RKO (cell line): ENCODE measurements at places on chromosomes 12 and 14.

DNA sequence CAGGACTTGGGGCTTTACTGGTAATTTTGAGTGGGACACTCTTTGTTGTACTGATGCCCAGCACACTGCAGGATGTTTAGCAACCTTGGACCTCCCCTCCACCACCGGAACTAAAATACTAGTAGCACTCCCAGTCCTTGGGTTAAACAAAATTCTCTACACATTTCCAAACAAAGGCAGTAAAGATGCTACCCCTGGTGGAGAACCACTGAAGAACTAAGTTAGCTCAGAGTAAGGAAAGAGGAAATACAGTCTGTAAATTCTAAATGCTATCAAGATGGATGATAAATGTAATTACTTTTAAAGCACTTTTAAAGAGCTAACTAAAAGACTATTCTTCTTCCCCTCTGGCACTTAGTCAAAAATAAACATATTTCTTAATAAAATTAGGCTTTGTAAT is 64.1 kb downstream of the LRP6 start:
- no peak for DNase-seq

DNA sequence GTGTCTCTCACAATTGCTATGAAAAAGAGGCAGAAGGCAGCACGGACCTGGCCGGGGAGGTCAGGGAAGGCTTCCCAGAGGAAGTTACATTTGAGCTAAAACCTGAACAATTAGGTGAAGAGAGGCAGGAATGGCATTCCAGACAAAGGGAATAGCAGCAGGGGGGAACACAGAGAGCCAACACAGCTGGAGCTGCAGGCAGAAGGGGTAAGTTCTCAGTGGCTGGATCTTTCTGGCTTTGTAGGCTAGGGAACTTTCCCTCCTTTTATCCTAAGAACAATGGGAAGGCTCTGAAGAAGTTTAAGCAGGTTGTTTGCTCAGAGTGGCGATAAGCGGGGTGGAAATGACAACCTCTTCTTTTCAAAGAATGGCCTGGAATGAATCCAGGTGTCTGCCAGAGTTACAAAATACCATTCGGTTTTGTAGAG is 100.0 kb downstream of the PRIMA1 start:
- no peak for DNase-seq

DNA sequence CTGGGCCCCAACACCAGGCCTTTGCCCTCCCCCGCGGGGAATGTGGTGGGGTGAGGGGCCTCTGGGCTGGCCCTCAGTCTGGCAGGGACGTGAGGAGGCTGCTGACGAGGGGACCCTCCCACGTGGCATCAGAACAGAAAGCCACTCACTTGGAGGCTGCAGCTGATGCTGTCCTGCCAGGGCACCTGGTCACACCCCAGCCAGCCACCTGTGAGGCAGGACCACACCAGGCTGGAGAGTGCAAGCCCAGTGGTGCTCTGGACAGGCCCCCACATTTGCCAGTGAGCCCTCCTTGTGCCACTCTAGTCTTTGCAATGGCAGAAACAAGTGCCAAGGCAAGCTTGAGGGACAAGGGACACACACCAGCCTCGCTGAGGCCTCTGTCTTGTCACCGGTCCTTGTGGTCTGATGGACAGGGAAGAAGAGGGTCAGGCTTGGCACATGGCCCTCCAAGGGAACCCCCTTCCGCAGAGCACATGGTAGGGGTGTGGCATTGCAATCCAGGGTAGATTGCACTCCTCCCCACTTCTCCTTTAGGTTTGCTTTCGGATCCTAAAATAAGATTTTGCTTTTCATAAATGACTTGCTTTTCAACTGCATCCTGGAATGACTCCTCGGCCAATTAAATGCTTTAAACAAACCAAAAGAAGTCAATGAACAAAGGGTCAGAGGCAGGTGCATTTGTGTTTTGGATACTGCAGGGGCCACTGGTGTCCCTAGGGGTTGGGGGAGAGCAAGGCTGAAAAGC is 53.7 kb downstream of the CCDC88C start:
- no peak for DNase-seq

DNA sequence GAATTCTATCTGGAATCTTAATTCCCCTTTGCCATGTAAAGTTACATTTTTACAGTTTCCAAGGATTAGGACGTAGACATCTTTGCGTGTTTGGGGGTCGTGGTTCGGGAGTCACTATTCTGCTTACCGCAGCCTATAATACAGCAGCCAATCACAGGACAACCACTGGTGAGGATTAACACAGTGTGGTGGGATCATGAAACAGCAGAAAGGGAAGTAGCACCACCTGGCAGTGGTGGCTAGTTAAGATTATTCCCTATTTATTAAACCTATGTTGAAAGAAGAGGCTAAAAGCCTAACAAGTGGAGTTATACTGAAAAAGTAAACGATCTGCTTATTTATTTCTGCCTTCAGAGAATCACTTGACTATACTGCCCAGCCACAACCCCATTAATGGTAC is 71.7 kb downstream of the IPO8 start:
- no peak for DNase-seq

DNA sequence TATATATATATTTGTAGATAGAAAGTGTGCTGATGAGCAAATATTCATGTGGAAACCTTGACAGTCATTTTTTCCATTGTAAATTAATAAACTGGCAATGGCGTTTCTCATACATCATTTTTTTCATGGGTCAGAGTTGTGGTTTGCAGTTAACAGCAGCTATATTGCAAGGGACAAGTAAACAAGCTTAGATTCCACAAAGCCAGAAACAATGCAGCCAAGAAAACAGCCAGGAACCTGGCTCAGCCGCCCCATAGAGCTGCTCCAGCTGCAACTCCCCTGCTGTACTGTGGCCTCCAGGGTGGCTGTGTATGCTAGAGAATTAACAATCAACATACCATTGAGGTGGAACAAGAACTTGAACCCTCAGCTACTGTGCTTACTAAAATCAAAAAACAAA is 298.2 kb downstream of the TMEM132D start:
- DNase-seq = no peak

DNA sequence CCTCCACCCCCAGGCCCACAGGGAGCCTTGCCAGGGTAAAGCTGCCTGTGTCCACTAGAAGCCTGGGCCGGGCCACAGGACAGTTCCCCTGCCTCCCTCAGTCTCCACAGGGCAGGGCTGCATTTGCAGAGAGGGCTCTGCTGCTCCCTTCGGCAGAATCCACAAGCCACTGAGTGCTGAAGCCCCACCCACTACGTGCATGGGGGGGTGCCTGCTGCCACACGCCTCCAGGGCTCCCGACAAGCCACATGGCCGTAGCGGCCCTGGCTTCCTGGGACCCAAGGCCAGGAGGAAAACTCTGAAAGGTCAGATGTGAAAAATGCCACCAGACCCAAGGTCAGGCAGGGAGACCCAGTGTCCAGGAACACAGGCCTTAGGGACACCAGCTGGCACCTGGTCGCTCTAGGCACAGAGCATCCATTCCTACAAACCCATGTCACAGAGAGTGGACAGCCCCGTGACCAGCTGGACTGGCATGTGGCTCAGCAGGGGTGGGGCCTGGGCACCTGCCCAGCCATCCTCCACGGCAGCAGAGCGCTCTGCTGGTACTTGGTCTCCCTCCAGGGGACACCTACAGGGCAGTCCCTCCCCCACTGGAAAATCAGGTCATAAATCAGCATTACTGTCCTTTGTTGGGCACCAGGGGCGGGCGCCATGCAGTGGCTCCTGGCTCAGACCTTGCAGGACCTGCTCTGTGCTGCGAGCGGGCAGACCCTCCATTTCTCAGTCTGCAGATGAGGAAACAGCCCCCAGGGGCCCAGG is 42.9 kb downstream of the CCDC85C start:
- no peak for DNase-seq

- peak; percentile 72 for DNase-seq
Measured at GRCh38 chr12:122836027-122836921, 1.0 kb downstream of the HIP1R start.

DNA sequence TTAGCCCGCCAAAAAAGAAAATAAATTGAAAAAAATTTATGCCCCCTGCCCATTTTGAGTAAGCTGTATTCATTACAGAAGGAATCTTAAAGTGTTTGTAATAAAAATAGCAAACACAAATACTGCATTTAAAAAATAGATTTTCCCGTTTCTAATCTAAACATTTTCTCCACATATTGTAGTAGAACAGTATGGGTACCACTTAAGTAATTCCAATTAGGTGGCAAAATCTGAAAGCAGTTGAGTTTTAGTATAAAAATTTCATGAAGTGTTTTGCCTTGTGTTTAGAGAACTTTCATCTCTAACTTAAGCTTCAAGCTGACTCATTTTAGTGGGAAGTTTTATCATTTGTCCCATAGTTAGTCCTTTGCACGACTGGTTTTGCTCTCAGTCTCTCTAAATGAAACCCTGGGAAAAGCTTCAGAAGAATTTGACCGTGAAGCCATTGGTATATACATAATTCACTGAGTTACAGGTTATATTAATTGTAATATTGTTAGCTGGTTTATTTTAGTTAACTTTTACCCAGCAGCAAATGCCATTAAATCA is 214.6 kb downstream of the ERC1 start:
- DNase-seq = no peak

DNA sequence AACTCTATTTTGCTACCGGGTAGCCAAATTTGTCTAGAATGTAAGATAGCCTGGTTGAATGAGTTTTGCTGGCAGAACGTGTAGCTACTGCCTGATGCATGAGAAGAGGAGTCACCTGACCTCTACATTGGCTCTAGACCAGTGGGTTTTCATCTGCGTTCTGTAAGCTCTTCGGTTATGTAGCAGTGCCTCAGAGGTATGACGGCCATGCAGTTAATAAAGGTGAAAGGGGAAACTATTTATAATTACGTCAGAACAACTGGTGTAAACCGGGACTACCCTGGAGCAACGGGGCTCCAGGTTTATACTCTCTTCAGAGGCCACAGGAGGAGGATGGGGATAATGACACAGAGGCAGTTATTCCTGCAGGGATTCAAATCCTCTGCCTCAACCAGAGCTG is 173.4 kb upstream of the KITLG start:
- DNase-seq = no peak

GRCh38 chr12:117875744-117876435 is 92.9 kb downstream of the KSR2 start:
- DNase-seq = no peak

- peak; percentile 32 for DNase-seq
Measured at GRCh38 chr12:121717041-121717699, 4.6 kb downstream of the TMEM120B start.

DNA sequence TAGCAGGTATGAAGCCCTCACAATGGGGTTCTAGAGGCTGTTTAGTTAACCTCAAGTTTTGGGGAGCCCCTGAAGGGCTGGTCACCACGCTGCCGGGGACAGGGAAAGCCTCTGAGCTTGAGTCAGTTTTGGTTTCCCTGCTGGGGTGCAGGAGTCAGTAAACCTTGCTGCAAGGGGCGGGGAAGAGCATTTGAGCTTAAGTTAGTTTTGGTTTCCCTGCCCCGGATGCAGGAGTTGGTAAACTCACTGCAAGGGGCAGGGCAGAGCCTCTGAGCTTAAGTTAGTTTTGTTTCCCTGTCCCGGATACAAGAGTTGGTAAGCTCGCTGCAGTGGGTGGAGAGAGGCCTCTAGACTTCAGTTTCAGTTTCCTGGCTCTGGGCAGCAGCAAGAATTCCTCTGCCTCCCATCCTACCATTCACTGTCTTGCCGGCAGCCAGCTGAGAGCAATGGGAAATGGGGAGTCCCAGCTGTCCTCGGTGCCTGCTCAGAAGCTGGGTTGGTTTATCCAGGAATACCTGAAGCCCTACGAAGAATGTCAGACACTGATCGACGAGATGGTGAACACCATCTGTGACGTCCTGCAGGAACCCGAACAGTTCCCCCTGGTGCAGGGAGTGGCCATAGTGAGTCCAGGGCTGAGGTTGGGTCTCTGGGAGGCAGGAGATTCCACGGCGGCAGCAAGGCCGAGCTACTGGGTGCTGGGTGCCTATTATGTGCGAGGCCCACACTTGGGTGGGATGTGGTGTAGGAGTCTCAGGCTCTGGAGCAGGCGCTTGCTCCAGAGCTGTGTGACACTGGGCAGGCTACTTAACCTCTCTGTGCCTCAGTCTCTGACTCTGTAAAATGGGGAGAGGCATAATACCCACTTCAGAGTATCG is at the start of gene OAS2:
Gene OAS2 (plus strand): TSS at position 357 of the 878 bp plus-strand sequence. CDS start 90 bp downstream, at position 447.
- DNase-seq = peak; percentile 27

- DNase-seq = no peak
Measured at GRCh38 chr14:82642425-82642824, 1108.8 kb upstream of the SEL1L start.

DNA sequence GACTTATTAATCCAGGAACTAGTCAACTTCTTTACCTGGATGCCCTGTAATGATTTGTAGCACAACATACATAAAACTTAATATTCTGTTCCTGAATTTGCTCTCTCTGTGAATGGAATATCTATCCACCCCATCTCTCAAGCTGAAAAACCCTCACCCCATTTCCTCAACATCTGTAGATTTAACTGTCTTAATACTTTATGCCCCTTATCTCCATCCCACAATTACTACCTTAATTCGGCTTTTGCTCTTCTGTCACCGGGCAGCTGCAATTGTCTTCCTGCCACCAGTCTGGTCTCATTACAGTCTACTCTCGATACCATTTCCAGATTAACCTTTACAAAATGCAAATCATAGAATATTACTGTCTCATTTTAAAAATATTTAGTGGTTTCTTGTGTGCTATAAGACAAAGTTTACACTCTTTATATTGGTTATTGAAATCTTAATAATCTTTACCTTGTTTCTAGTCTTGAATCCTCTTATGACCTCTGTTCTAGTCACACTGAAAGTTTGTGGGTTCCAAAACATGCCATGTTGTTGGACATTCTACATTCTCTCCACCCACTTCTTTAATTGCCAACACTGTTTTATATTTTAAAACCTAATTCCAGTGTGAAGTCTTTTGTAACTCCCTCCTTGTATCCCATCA is 347.3 kb downstream of the RAD51B start:
- DNase-seq = no peak

- no peak for DNase-seq
Measured at GRCh38 chr14:70663707-70664179, 22.0 kb downstream of the TTC9 start.

- DNase-seq = no peak
Measured at GRCh38 chr12:108948367-108948766, 68.5 kb downstream of the DAO start.

GRCh38 chr12:59737725-59738463 is 142.1 kb downstream of the SLC16A7 start:
- DNase-seq = no peak

- DNase-seq = no peak
Measured at GRCh38 chr14:83170165-83170564, 1636.5 kb upstream of the SEL1L start.

GRCh38 chr12:51888316-51889215 is 663 bp downstream of the ANKRD33 start:
- DNase-seq = no peak

- DNase-seq = no peak
Measured at GRCh38 chr12:998020-998874, 7.2 kb downstream of the ERC1 start.

- no peak for DNase-seq
Measured at GRCh38 chr14:95886366-95887056, 9.9 kb downstream of the TUNAR start.
